ENCODE measurements at places on chromosomes 2 and 18.

- no peak for DNase-seq
Measured at GRCh38 chr2:113705982-113706523, 50.4 kb downstream of the SLC35F5 start.

DNA sequence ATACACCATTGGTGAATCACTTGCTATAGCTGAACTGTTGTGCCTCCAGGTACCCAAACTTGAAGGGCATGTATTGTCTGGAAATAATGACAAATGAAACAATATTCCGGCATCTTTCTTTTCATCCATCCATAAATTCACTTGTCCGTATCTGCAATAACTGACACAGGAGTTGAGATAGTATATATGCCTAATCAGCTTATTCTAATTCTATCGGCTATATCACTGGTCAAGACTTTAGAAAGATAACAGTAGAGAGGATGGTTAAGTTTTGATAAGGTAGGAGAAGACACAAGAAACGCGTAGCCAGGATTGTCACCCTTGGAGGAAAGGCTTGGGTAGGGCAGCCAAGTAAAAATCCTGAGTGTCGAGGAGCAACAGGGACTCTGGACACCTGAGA lies 1634.6 kb upstream of the CELF4 start:
- DNase-seq = no peak

- DNase-seq = no peak
Measured at GRCh38 chr2:133431289-133431688, 137.0 kb downstream of the NCKAP5 start.

- no peak for DNase-seq
Measured at GRCh38 chr18:62164855-62165487, 21.9 kb downstream of the PIGN start.

GRCh38 chr18:68564351-68564750 lies 150.6 kb downstream of the TMX3 start:
- no peak for DNase-seq

- no peak for DNase-seq
Measured at GRCh38 chr18:12305930-12306629, 2.0 kb upstream of the TUBB6 start.

GRCh38 chr2:41869542-41870264 lies 178.1 kb upstream of the PKDCC start:
- peak; percentile 58 for DNase-seq

DNA sequence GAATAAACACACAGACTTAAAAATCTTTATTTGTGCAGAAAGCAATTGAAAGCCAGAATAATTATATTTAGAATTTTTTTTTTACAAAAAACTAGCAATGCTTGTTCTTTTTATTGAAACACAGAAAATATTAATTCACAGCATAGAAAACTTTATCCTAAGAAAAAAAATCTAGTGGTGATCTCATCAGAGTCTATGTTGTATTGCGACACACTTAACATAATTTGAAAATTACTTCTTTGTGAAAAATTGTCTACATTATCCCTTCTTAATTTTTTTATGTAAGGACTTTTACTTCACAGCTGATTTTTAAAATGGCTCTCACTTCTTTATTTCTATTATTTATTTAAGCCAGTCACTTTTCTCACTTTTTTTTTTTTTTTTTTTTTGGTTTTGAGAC lies 103.4 kb downstream of the LDLRAD4 start:
- DNase-seq = no peak

DNA sequence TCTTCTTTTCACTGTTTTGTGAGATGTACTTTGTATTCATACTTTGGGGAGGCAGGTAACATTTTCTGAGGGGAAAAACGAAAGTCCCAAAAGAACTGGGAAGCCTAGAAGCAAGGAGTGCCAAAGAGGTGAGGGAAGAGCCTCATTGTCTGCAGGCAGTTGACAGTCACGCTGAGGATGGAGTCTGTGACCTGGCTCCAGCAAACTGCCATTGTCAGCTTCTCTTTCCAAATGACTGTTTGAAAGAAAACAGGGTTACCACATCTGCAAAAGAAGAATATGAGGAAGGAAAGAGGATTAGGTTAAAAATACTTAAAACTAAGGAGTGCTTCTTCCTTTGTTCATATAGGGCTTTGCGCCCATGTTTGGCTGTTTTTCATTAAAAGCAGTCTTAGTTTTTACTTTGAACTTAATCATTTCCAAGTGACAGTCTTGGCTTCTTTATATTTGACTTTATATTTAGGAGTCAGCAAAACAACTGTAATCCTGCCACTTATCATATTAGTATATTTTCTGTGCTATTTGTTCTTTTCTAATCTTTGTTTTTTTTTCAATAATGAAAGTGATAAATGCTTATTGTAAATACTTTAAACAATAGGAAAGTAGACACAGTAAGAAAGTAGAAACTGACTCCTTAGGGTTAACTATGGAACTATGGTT lies 35.0 kb downstream of the CERS6 start:
- no peak for DNase-seq

- DNase-seq = no peak
Measured at GRCh38 chr18:23861805-23862470, 152.6 kb upstream of the TTC39C start.

DNA sequence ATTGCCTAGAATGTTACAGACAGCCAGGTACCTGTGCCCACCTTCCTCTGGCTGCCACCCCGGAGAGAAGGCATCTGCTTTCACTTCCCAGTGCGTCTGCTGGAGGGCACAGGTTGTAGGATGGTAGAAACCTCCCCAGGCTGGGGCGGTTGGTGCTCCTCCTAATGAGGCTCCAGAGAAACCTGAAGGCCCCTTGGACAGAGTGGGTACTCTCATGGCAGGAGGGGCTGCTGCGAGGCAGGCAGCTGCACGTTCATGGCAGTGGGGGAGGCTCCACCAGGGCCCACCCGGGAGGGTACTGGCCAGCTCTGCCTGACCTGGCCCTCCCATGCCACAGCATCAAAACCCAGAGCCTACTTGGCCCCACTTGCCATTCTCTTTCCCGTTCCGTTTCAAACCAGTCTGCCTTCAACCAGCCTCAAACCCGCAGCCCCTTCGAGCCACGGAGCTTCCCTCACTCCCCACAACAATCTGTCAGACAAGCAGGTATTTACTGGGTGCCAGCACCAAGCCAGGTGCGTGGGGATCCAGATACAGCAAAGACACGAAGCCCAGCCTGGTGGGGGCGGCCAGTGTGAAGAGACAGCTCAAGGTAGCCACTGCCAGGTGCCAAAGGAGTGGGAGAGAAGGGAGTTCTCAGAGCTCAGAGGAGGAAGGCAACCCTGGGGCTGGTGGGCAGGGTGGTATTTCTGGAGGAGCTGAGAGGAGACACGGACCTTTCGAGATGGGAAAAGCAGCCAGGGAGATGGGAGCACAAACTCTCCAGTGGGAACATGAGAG lies 229.6 kb downstream of the LOXHD1 start:
- no peak for DNase-seq

DNA sequence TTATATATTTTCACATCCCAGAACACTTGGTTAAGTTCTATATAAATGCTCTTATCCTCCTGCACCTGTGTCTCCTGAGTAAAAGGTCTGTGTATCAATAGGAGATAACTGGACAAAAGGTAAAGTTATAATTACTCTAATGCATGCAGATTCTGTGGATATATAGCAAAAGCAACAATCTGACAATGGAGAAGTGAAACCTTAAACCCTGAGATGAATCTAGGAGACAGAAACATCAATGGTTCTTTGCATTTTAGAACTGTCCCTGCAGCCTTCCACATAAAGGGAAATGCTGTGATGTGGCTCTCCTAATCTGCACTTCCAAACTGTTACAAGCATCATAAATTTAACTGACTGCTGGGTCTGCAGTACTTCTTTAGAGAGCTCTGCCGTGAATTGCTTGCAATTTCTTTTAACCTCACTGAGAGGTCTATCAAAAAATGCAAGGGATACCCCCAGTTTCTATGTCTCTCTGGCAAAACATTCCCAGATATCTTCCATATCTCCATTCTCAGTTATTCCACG lies 42.8 kb upstream of the FSIP2 start:
- no peak for DNase-seq

- DNase-seq = no peak
Measured at GRCh38 chr2:238761868-238762267, 86.0 kb upstream of the TWIST2 start.

- DNase-seq = no peak
Measured at GRCh38 chr2:239947729-239948045, 77.5 kb downstream of the NDUFA10 start.

- DNase-seq = no peak
Measured at GRCh38 chr2:196464311-196464710, 175.2 kb upstream of the CCDC150 start.

GRCh38 chr2:156320486-156321098 lies 11.9 kb downstream of the NR4A2 start:
- no peak for DNase-seq

Measured in right lung (tissue), 10 donors.